ENCODE measurements at places on chromosomes 16 and 17.

DNA sequence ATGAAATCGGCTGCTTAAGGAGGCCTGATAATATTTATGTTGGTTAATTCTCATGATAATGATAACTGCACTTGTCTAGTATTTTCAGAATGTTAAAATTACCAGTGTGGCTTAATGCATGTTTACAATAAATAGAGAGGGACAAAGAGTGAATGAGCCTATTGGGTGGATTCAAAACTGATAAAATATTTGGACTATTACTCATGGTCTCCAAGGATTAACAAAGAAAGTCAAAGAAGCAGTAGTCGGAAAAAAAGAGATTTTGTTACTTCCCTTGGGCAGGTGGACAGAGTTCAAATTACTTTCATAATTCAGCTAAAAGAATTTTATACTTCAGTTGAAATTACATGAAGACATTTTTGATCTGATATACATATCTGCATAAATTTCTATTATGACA is 258.2 kb upstream of the PMFBP1 start:
- no peak for DNase-seq

- DNase-seq, result no peak
Observed at GRCh38 chr17:17648762-17649161, 32.5 kb upstream of the RAI1 start.

GRCh38 chr17:6695565-6695964 is 17.6 kb downstream of the SLC13A5 start:
- no peak for DNase-seq

- no peak for DNase-seq
Observed at GRCh38 chr17:51585514-51586104, 325.3 kb downstream of the UTP18 start.

- no peak for DNase-seq
Observed at GRCh38 chr17:71980171-71980570, 140.6 kb upstream of the SOX9 start.

- no peak for DNase-seq
Observed at GRCh38 chr17:51263006-51263405, 2.7 kb downstream of the UTP18 start.

GRCh38 chr17:37847102-37847501 is 77.1 kb upstream of the TBC1D3K start:
- DNase-seq, result no peak

- no peak for DNase-seq
Observed at GRCh38 chr17:73950593-73950914, 252.9 kb upstream of the RPL38 start.

DNA sequence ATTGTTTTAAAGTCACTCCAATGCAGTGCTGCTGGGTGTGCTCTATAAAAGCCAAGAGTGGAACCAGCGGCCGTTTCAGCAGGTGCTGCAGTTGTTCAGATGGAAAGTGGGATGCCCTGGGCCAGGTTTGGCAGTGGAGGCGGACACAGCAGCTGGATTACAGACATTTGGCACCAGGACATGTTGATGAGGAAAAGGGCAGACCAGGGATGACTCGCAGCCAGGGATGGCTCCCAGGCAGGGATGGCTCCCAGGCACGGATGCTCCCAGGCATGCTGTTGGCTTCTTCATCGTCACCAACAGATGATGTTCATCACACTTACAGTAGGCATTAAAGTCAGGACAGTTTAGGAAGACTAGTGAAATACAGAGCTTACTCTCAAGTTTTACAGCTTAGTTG is 10.0 kb downstream of the GAN start:
- DNase-seq, result no peak

GRCh38 chr17:6079155-6079888 is 9.1 kb downstream of the WSCD1 start:
- DNase-seq, result no peak

DNA sequence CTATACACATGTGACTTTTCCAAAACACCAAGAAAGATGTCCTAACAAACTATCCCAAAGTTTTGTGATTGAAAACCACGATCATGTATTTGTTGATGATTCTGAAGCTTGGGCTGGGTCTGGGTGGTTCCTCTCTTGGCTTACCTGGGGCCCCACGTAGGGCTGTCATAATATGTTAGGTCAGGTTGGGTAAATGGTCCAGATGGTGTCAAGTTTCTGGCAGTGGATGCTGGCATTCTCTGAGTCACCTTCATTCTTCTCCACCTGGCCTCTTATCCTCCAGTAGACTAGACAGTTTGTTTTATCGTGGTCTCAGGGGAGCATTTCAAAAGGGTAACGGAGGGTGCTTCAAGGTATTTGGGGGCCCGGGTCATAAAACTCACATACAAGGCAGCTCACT is 39.4 kb downstream of the SYCE1L start:
- DNase-seq, result no peak

- no peak for DNase-seq
Observed at GRCh38 chr17:77894126-77894956, 64.2 kb upstream of the TNRC6C start.

DNA sequence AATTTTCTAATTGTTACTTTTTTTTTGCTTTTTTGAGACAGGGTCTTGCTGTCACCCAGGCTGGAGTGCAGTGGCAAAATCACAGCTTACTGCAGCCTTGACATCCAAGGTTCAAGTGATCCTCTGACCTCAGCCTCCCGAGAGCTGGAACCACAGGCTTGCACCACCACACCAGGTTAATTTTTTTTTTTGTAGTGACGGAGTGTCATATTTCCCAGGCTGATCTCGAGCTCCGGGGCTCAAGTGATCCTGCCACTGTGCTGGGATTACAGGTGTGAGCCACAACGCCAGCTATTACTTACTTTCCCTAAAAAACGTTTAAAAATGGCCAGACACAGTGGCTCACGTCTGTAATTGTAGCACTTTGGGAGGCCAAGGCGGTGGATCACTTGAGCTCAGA is 6.6 kb downstream of the NPLOC4 start:
- DNase-seq, result no peak

- DNase-seq, result no peak
Observed at GRCh38 chr16:70470141-70470926, 15.9 kb downstream of the FCSK start.

DNA sequence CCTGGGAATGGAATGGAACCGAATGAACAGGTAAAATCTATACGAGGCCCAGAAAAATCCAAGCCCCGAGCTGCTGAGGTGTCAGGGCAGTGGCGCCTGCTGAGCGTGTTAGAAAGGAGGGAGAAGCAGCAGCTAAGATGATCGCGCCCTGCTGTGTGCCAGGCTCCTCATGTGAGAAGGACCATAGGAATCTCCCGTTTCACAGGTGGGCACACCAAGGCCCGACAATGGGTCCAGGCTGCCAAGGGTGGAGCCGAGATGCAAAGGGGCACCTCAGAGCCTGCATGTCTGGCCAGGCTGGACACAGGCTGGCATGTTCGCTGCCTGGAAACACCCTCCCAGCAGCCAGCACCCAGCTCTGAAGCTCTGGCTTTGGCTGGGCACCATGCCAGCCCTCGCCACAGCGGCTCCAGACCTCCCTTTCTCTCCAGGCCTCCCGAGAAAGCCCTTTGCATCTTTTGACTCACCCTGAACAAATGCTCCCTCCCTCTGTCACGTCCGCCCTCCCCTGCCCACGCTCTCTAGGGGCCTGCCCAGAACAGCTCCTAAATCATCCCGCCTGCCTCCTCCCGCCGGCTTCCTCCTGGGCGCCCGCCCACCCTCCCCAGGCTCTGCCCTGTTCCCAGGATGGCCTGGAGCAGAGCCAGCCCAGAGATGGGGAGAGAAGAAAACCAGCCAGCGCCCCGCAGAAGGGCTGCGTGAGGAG is 217.8 kb upstream of the GSE1 start:
- DNase-seq, result no peak

DNA sequence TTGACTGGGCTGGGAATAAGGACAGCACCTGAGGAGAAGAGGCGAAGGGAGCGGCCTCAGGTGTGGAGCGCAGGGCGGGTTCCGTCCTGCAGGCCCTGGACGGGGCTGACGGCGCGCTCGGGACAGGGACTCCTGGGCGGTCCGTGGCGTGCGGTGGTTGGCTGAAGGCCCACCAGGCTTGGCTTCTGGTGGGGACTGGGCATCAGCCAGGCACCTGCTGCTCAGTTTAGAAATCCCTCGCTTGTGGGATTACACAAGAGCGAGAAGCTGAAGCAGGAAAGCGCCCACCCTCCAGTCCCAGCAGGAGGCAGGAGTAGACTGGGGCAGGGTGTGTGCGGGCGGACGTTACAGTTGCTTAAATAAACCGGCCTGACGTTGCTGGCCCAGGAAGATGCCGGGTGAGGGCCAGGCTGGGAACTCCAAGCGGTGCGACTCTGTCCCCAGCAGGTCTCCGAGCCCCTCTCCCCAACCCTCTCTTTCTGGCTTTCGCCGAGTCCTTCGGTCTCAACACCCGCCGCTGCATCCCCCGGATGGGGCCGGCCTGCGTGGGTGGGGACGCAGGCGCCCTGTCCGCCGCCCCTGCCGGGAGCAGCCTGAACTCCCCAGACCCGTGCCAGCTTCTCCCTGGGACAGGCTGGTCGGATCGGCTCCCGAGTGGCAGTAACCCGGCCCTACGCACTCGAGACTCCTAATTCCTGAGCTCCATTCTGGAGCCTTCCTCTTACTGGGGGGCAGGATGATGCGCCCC is 639 bp downstream of the MIF4GD start:
- DNase-seq, result no peak

DNA sequence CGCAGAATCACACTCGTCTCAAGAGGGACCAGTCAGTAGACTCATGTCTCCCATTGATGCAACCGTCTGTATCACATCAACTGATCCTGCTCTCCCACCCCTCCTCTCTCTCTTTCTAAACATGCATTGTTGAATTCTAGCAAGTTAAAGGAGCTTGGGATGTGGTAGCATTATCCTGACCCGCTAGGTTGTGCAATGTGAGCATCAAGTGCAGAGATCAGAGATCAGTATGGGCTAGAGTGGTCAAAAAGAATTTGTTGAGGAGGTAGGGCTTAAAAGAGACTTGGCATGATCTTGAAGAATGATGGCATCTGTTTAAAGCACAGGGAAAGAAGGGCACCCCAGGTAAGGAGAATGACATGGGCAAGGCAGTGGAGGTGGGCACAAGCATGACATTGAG is 38.7 kb downstream of the PRSS54 start:
- no peak for DNase-seq

DNA sequence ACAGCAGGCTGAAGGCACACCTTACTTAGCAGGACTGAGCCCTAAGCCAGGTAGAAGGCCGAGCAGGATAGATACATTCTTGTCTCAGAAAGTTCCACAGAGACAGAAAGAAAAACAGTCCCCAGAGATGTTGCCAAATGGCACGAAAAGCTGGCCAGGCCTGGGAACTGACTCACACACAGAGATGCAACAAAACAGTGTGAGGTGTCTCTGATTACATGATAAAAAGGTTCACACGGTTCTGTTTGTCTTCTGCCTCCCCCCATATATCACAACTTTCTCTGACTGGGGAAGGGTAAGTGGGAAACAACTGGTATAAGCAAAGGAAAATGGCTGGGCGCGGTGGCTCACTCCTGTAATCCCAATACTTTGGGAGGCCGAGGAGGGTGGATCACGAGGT is 1.7 kb downstream of the WBP2 start:
- no peak for DNase-seq

DNA sequence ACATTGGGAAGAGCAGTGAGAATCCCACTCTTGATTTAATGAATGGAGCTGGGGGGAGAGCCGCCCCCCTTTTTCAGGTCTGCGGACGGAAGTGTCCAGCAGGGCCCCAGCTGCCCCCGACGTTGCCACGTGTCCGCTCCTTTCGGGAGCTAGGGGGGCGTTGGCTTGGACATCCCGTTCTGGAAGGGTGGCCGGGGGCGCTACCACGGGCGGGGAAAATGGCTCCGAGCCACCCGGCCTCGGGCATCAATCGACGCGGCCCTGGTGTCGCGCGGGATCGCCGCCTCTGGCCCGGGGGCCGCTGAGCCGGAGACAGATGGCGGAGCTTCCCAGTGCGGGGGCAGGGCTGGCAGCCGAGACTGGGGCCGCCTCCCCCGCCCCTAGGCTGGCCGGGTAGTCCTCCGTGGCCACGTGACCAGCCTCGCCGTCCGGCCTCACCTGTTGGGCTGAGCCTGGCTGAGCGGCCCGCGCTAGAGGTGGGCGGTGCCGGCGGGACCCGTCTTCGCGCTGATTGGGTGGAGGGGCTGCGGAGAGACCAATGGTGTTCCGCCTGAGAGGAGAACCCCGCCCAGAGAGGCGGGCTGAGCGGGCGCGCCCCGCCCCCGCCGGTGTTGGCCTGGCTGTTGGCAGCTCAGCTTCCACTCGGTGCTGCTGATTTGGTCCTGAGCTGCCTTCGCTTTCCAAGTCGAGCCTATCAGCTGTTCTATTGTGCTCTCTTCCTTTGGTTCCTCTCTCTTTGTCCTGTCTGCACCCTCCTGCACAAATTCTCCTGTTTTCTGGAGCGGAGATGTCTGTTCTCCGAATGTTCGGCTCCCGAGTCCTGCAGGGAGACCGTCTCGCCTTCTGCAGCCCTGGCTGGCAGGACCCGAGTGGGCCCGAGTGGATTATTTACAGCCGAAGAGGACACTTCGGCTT is 8.3 kb downstream of the HS3ST3B1 start:
- peak; percentile 96 for DNase-seq

GRCh38 chr16:65658787-65659220 is 536.9 kb upstream of the CDH11 start:
- no peak for DNase-seq

DNA sequence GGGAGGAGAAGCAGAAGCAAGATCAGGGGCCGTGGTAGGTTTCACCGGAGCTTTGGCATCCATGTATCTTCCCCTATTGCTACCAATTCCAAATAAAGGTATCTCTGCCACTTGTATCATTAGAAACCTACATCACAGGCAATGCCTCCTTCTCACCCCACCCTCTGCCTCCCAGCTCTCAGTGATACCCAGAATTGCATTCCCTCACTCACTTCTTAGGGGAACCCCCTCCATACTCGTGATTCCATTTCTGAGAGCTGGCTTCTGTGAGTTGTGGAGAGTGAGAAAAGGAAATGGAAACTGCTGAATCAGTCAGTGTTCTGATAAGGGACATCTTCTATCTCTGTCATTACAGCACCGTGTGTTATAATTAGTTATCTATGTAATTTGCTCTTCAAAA is 2.3 kb upstream of the CCL3 start:
- DNase-seq, result no peak

GRCh38 chr16:4337540-4338088 is 13.5 kb downstream of the PAM16 start:
- DNase-seq, result no peak

GRCh38 chr17:915538-916201 is 63.9 kb downstream of the NXN start:
- no peak for DNase-seq
